Activated T-helper 1 cell treated with Interleukin-2 at 50 U/mL for 16 hours (primary cell): ENCODE measurements at places on chromosomes 3 and 15.

DNA sequence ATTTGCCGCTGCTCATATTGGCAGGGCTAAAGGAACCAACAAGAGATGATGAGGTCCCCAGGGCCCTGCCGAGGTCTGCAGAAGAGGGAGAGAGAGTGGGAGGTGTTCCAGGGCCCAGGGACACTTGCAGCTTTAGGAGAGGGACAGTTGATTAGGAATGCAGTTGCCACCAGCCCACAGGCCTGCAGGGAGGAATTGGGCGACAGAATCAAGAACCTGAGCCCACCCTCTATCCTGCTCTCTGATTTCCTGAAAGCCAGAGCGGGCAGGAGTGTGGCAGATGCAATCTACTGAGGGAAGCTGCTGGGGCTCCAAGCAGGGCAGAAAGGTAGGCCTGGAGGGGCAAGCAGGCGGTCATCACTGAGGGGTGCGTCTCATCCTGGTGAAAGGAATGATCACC is 12.1 kb upstream of the PRR23E start:
- DNase-seq: no peak

GRCh38 chr3:50623840-50624474 is 7.0 kb downstream of the MAPKAPK3 start:
- no peak for DNase-seq

DNA sequence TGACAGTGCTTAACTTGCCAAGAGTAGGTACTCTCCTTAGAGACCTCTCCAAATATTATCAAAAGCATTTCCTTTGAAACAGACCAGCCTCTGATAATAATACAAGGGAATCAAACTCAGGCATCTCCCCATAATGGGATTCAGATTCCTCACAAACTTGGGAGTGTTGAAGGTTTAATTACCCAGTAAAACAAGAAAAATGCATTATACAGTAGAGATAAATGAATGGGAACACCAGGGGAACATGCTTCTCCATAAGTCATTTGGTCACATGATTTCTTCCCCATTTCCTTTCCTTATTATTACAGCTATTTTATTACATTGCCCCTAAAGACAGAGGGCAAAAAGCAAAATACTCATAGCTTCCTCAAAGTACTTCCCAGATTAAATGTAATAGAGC is 325.0 kb upstream of the CDIN1 start:
- no peak for DNase-seq

DNA sequence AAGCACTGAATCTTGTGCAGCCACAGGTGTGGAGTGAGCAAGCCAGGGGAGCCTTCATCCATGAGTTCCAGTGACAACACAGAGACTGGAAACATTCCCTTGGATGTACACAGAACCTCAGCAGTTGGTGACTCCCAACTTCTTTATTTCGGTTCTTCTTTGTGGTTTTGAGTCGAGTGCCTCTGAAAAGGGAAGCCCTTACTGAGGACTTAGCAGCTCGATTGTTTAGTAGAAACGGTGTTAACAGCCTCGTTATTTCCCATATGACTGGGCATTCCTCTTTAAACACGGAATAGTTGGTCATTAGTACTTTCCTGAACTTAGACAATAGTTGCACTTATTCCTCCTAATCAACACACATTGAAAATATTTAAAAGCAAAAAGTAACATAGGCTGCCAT is 7.7 kb downstream of the SLCO3A1 start:
- DNase-seq: no peak
